Brain (organoid and tissue), 16 donors: ENCODE measurements at places on chromosomes 3 and 15.

DNA sequence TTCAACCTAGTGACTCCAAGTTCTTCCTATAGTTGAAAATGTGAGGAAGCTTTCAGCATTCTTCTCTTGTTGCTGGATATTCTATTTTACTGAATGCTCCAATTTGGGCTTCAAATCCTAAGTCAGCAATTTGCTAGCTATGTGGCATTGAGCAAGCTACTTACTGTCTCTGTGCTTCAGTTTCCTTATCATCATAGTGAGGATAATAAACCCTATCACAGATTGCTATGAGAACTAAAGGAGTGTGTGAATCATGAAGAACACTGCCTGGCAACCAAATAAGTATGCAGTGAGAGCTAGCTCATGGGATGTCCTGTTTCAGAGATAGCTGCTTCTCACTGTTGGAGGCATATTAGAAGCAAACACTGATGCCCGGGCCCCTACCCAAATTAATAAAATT lies 163.8 kb upstream of the CDIN1 start:
- no peak for DNase-seq

GRCh38 chr15:50790778-50791453 lies 25.4 kb upstream of the SPPL2A start:
- no peak for DNase-seq

DNA sequence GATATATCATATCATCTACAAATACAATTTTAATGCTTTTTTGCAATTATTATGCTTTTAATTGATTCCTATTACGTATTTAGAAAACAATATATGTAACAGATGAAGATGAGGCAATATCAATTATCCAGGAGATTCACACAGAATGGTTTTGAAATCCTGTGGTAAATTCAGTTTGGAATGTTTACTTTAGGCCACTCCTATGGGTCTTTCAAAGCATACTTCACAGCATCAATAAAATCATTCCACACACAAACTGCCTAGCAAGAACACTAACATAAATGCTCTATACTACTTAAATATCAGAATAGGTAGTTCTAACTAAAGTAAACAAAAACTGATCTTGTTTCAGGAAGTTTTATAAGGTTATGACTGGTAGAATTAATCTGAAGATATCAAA lies 90.5 kb downstream of the FAM227B start:
- no peak for DNase-seq

DNA sequence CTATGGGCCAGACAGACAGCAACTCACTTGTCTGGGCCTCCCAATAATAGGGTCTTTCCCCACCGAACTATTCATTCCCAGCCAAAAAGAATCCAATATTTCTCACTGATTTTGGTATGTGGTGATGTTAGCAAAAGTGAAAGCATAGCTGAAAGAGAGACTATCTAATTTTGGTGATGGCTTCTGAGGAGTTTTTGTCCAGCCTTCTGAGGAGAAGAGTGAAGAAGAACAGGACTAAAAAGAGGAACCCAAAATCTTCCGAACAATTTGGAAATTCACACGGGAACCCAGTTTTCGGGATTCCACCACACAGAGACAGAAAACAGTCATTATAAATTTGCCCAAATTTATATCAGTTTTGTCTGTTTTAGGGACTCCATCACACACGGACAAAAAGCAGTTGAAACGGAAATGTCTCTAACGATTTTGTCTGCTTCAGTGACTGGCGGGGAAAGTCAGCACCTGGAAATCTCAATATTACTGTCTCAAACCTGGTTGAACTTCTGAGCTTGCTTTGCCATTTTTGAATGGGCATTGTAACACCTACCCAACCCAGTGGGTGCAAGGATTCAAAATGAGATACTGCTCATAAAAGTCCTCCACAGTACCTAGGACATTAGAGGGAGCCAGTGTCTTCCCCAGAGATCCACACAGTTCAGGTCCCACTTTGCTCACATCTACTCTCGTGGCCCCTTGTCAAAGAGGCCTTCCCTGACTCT lies 9.1 kb downstream of the CD80 start:
- DNase-seq = no peak

DNA sequence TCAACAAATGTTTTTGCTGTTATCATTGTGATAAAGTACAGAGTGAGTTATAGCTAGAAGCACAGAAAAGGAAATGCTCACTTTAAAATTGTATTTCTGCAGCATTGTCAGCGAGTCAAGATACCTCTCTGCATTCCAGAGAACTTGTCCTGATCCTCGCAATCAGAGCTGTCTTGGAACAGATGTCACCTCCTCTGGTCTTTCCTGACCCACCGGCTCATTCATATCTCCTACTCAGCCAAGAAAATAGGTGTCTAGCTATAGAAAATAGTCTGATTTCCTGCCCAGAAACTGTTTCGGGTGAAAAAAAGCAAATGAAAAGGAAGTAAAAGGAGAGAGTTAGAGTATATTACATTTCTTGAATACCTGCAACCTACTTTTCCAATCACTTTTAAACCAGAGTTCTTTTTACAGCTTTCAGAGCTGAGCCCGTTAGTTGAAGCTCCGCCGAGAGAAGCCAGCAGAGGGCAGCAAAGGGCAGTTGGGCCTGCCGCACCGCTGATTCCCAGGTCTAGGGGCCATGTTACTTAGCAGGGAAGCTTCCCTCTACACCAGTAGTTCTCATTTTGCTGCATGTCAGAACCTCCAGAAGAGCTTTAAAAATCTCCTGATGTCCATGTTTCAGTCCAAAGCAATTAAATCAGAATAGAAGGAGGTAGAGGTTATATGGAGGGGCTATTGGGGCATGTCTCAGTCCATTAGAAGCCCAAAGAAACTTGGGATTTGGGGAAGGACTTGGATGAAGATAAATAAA lies 185.7 kb upstream of the THRB start:
- DNase-seq = peak; percentile 38

GRCh38 chr3:50648313-50648712 lies 26.4 kb upstream of the DOCK3 start:
- peak; percentile 73 for DNase-seq

- no peak for DNase-seq
Measured at GRCh38 chr15:89482139-89482538, 14.2 kb downstream of the RHCG start.

GRCh38 chr15:91482799-91483198 lies 370.7 kb upstream of the SLCO3A1 start:
- DNase-seq = no peak

- no peak for DNase-seq
Measured at GRCh38 chr3:183779896-183780465, 45.4 kb downstream of the MAP6D1 start.
